ENCODE measurements at places on chromosomes 13 and 19.

DNA sequence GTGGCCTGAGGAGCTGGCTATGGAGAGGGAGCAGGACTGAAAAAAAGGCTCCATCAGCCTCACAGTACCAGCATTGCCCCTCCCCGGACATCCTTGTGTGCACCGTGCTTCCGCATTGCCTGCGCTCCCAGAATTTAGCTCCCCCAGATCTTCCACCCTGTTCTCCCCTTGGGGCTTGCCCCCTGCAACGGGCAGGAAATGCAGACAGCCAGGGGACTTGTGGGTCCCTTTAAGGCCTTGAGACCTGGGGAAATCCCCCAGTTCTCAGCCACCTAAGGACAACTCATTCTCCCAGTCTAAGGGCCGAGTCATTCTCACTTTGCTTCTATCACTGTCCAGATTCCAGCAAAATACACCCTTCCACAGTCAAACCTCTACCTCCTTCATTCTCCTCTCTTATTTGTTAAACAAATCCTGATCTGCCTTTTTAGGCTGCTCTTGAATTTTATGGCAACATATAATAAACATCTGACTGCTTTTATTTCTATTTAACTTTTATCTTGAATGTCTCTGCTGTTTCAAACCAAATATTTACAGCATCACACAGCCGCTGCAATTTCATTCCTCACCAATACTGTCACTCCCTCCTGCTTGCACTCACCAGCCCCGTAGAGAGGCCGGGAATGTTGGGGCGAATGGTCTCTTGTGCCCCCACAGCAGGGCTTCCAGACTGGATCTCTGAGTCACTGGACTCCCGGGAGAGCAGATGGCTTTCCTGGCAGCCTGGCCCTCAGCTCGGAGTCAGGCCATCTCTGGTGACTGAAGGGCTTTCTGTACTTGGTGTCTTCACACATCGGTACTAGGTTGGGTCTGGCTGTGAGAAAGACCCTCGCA is 221.9 kb downstream of the TSHZ3 start:
- DNase-seq = no peak

DNA sequence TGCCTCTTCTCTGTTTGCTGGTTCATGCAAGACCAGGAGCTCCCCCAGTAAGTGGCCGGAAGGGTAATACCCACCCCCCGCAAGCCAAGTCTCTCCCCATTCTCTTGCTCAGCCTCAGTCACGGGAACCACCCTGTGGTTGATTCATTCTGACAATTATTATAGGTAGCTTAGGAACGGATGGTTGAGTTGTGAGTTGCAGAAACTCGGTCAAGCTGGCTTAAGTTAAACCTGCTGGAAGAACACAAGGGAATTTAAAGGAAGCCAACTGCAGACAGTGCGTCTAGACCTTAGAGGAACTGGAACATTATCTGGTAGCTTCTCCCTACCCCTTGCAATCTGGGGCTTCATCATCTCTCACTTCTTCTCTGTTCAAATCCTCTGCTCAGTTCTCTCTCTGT is 8.9 kb downstream of the FPR1 start:
- no peak for DNase-seq

- DNase-seq = no peak
Observed at GRCh38 chr13:77431449-77431848, 104.1 kb upstream of the SCEL start.

GRCh38 chr19:28465371-28466086 is 747.4 kb downstream of the UQCRFS1 start:
- no peak for DNase-seq

GRCh38 chr19:35011737-35012682 is 11.9 kb downstream of the GRAMD1A start:
- DNase-seq = no peak

GRCh38 chr13:89988206-89988605 is 1359.3 kb upstream of the MIR17HG start:
- DNase-seq = no peak

- no peak for DNase-seq
Observed at GRCh38 chr19:56105090-56105701, 15.9 kb downstream of the ZNF787 start.

DNA sequence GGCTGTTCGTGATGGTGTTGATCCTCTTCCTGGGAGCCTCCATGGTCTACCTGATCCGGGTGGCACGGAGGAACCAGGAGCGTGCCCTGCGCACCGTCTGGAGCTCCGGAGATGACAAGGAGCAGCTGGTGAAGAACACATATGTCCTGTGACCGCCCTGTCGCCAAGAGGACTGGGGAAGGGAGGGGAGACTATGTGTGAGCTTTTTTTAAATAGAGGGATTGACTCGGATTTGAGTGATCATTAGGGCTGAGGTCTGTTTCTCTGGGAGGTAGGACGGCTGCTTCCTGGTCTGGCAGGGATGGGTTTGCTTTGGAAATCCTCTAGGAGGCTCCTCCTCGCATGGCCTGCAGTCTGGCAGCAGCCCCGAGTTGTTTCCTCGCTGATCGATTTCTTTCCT is 12.2 kb upstream of the C19orf33 start:
- no peak for DNase-seq

- no peak for DNase-seq
Observed at GRCh38 chr13:78680115-78680561, 21.2 kb upstream of the OBI1 start.

DNA sequence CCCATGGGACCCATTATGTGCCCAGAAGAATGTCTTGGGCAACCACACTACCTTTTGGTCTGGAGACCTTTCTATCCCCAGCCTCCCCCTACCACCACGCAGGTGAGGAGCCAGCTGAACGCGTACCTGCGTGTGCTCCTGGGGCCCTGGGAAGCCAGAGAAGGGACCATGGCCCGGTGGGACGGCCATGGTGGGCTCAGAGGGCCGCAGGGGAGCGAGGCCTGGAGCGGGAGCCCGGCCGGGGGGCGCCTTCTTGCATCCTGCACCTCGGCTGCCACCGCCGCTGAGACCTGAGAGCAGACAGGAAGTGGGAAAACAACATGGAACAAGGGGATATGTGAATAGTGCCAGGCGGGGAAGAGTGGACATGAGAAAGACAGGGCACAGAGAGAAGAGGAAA is 2.3 kb downstream of the DYRK1B start:
- no peak for DNase-seq

DNA sequence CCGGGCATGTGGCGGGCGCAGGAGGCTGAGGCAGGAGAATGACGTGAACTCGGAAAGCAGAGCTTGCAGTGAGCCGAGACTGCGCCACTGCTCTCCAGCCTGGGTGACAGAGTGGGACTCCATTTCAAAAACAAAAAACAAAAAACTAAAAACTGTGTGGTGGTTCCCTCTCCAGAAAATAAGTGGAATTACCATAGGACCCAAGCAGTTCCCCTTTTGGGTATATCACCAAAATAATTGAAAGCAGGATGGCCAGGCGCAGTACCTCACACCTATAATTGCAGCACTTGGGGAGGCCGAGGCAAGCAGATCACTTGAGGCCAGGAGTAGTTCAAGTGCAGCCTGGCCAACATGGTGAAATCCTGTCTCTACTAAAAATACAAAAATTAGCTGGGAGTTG is 15.7 kb upstream of the LDLR start:
- no peak for DNase-seq
